NCI-H2081 treated with DMSO at 0.1 percent for 48 hours (cell line): ENCODE measurements at places on chromosomes 2 and 18.

GRCh38 chr2:34244195-34244594 lies 645.1 kb upstream of the FAM98A start:
- DNase-seq = no peak

DNA sequence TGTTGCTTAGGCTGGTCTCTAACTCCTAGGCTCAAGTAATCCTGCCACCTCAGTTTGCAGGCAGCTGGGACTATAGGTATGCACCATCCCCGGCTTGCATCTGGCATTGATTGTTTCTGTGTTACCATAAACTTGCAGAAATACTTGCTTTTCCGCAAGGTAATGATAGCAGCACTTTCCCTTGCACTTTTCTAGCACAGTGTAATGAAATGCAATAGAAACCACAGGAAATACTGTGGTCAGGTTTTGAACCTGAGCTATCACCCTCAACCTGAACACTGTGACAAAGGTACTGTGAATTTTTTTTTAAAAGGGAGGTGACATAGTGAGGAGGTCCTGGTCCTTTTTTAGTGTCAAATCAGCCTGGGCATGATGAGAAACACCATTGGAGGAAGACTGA lies 38.3 kb downstream of the DHRS9 start:
- no peak for DNase-seq

GRCh38 chr2:141523199-141523598 lies 607.6 kb downstream of the LRP1B start:
- no peak for DNase-seq

DNA sequence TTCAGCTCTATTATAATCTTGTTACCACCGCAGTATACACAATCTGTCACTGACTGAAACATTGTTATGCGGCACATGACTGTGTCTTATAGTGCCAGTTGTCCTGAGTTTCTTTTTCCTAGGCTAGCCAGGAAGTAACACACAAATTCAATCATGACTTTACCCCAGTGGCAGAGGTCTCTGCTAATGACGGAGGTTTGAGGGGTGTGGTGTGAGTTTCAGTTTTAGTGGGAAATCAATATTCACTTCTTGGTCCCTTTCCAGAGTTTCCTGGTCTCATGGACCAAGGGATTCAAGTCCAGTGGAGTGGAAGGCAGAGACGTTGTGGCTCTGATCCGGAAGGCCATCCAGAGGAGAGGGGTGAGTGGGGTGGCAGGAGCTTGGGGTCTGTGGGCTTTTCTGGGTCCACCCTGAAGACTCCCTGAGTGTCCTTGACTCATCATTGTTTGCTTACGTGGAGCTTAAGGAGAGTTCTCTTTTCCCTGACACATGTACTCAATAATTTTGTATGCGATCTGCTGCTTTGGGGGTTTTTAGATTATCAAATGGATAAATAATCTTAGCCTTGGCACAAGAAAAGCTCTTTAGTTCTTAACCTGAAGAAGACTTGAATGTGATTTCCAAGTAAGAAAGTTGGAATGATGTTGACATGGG lies 39.2 kb downstream of the HK2 start:
- DNase-seq = no peak

GRCh38 chr2:127067620-127068350 lies 39.2 kb downstream of the BIN1 start:
- DNase-seq = no peak

- no peak for DNase-seq
Measured at GRCh38 chr2:3324404-3325281, 53.0 kb downstream of the EIPR1 start.

DNA sequence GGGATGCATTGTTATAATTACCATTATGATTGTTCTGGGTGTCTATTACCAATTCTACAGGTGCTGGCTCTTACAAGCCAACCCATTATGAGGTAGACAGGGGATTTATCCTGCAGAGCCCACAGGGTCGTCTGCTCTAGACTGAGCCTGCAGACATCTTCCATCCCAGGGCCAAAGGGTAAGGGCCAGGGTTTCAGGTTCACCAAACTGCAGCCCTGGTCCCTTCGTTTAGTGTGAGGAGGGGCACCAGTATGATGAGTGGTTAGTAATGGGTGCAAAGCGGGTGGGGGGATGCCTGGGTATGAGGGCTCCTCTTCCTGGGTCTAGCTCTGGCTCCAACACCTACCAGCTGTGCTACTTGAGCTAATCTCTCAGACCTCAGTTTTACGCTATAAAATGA lies 1.2 kb upstream of the ARID5A start:
- DNase-seq = no peak

DNA sequence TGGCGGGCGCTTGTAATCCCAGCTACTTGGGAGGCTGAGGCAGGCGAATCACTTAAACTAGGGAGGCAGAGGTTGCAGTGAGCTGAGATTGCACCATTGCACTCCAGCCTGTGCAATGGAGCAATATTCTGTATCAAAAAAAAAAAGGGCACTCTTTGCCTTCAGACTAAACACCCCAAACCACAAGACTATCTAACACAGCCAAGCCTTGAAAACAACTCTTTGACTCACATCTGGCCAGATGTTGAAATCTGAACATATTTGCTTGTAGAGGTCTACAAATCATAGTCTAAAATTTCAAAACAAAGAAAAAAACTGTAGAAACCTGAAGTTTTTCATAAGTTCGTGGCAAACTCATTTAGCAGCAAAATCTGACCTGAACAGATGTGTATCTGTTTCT lies 94.9 kb downstream of the FAM161A start:
- DNase-seq = no peak

GRCh38 chr2:38013158-38013752 lies 62.7 kb downstream of the CYP1B1 start:
- no peak for DNase-seq

DNA sequence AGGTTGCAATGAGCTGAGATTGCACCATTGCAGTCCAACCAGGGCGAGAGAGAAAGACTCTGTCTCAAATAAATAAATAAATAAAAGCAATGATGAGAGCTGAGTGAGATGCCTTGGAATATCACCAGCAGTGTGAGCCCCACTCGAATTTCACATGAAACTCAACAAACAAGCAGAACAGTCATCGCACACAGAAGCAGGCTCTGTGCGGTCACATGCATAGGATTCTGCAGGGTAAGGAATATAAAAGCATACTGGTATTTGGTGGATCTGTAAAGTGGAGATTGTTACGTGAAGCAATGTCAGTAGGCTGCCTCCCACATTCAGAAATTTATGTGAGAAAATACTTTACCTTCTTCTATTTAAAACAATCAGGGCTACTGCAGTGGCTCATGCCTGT lies 18.0 kb upstream of the AP1S3 start:
- DNase-seq = no peak

DNA sequence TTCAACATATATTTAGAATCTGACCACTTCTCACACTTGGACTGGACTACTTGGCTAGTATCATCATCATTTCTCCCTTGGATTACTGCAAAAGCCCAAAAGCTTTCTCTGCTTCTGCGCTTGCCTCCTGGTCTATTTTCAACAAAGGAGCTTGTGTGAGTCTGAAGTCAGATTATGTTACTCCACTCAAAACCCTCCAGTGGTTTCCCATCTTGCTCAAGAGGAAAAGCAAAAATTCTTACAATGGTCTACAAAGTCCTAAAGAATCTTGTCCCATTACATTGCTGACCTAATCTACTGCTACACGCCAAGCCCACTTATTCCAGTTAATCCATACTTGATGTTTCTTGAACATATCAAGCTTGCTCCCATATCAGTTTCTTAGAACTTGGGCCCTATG lies 9.6 kb downstream of the PREPL start:
- DNase-seq = no peak

DNA sequence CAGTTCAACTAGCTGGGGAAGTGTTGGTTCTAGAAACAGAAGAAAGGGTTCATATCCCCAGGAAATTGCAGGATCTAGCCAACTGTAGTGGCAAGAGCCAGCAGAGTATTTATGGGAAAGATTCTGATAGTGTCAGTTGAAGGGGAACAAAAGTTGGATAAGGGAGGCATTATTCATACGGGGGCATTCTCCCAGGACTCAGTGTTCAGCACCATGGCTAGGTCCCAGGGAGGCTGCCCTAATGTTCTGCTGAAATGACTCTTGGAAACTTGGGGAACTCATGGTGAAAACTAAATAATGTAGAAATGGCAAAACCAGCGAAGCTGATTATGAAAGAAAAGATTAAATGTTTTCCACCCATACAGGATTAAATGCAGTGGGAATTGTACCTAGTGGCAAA lies 543.7 kb downstream of the TRIB2 start:
- no peak for DNase-seq

DNA sequence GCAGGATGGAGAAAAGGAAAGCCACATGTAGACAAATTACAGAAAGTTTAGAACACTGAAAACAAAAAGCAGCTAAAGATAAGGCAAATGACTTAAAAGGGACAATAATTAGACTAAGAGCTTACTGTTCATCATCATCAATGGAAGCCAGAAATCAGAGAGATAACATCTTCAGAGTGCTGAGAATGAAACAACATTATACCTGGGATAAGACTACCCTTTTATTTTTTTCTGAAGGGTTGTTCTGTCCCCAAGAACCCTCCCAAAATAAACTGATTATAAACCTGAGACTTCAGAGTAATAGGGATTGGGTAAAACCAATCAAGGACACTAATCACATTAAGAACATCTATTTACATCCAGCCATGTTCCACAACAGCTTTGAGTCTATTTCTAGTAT lies 6.9 kb upstream of the NEDD4L start:
- no peak for DNase-seq

GRCh38 chr2:160022162-160022561 lies 40.3 kb downstream of the PLA2R1 start:
- DNase-seq = no peak

DNA sequence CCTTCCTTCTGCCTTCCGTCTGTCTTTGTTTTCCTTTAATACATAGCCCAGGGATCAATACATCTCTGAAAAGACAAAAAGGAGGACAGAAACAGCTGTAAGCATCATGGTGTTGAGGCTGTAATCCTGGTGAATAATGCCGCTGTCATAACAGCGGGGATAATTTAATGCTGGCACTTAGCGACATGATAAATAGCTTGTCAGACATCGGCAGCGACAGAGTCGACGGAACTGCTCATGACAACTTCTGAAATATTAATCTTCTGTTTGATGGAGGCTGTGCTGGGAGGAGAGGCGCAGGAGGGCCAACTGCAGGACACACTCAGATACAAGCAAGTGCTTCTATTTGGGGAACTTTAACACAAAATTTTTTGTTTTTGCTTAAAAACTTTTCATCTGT lies 602.2 kb downstream of the GALR1 start:
- no peak for DNase-seq

- DNase-seq = no peak
Measured at GRCh38 chr2:181586569-181587081, 70.3 kb downstream of the CERKL start.

- no peak for DNase-seq
Measured at GRCh38 chr2:216012133-216012829, 1.1 kb downstream of the MREG start.

DNA sequence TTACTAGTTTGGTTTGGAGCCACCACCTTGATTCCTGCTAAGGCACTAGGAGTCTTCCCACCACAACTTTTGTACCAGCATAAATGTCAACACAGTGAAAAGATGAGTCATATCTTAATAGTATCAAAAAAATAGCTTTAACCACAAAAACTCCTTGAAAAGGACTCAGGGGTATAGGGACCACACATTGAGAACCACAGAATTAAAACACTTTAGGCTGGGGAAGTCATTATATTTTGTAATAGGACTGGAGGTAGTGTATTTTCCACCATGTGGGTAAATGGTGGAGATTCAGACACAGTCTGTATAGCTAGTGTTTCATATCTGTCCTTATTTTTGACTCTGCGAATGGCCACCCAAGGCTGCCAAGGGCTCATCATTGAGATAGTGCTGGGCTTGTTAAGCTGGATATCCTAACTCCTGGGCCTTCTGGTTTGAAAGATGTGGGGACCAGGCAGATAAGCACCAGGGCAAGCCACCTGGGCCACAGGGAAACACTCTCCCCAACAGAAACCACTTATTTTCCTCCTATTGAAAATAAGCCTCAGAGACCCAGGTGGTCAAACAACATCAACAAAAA lies 19.1 kb upstream of the FHL2 start:
- DNase-seq = no peak

- DNase-seq = no peak
Measured at GRCh38 chr2:228545041-228545747, 363.7 kb upstream of the SPHKAP start.

DNA sequence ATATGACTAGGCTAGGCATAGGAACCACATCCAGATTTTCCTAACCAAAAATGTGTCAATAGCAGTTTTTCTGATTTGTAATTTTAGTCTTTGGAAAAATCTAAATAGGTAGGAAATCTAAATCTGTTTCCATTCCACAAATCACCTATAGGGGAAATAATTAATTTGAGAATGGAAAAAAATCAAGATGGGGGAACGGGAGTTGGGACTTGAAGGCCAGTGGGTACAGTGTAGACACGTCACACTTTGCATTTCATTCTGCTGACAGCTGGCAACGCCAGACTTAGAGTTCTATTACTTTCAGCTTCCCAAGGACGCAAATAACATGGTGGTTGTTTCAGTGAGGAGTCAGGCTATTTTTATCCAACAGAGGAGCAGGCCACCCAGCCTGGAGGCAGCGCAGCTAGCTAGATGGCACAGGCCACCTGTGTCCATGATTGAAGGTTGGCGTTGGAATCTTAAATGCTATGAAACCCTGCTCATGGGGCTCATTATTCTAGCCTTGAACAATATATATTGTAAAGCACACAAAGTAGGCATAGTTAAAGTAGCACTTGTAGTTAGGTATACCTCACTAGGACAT lies 23.4 kb downstream of the HNRNPA3 start:
- DNase-seq = no peak

GRCh38 chr2:207594264-207594663 lies 30.9 kb downstream of the METTL21A start:
- DNase-seq = no peak

DNA sequence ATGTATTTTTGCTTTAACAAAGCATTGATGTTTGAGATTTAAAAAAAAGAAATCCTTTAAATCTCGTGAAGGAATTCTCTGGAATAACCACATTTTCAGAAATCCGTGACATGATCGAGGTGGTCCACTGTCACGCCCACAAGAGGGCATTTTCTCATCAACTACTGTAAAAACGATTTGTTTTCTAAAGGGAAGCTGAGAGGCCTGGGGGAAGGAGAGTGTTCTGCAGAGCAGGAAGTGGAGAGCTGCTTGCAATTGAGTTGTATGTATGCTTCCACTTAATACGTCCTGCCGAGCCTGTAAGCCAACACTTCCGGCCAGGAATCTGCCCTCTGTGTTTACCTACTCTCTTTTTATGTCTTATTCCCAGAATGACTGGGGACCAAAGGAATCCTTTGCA lies 19.4 kb downstream of the KLHL29 start:
- DNase-seq = peak; percentile 62

GRCh38 chr2:224893848-224894247 lies 148.4 kb downstream of the DOCK10 start:
- DNase-seq = no peak
